ENCODE measurements at places on chromosomes 16 and 17.

DNA sequence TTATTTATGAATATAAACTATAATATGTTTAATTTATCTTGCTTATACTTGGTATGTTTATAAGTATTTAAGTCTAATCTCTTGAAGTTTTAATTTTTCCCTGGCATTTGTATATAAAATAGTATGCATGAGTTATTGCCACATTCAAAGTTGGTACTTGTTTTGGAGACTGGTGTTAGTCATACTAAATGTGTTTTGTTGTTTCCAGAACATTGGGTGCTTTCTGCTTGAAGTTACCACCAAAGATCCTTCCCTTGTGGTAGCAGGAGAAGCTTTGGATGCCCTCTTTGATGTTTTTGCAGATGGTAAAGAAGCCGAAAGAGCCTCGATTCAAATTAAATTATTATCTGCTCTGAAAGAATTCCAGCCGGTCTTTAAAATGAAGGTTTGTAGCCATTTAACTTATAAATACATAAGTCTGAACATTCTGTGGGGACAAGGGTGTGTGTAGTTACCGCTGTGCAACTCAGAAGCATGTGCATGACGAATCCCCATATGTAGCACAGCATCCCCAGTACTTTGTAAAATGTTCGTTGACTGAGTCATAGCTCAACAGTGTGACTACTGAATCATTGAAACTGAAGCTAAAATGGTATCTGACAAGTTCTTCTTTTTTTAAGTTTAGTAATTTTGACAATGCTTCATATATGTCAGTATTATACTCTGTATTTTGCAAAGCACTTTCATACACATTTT, 36.4 kb downstream of the HEATR3 start:
- no peak for DNase-seq

DNA sequence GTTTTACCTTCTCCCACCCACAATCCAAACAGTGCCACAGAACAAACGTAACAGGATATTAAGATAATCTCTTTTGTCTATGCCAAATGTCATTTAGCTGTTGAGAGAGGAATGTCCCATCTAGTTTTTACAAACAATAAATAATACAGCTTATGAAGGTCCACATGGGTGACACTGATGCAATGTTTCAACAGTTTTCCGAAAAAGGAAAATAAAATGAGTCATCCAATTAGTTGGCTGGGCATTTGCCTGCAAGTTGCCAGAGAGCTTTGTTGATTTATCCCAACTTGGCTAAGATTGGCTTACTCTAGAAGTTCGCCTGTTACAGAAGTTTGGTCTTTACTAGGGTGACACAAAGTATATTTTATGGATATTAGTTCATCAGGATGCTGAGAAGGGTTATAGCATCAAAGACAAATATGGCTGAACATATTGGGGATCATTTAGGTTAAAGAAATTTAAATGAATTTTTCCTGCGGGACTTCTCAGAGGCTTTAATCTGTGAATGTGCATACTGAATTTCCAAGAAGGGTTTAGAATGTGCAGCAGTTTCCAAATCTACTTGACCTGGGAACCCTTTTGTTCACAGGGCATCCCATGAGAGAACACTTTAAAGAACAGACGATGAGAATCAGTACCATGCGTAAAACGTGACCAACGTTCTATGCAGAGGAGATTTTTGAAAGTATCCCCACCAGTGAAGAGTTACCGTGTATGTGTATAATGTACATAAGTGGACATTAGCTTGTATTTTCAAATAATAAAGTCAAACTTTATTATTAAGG, 73.1 kb downstream of the CDH13 start:
- DNase-seq = no peak

GRCh38 chr17:42559075-42559474, 2.9 kb upstream of the COASY start:
- DNase-seq = no peak

GRCh38 chr17:7235693-7236665, 1.7 kb upstream of the DVL2 start:
- no peak for DNase-seq

DNA sequence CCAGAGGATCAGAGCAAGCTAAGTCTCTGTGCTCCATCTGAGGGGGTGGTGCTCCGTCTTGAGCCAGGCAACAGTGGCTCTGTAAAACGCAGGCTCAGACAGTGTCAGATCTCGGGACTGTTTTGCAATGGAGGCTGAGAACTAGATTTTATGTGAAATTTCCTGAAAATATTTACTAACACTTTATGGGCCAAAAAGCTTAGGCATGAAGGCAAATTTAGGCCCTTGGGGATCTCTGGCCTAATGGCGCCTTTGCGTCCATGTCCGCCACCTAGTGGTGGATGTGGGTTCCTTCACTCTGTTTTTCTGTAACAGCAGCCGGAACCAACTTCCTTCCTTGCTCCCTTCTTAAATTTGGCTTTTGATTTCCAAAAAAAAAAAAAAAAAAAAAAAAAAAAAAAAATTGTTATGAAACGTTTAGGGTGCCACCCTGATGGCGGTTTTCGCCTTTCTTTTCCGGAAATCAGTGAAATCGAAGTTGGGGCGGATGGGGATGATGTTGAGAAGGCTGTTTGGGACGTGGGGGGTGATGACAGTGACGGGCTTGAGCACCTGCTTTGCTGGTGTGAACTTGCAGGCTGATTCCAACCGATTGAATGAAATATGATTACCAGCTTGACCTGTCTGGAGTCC, 14.0 kb upstream of the ELAC2 start:
- DNase-seq = no peak

DNA sequence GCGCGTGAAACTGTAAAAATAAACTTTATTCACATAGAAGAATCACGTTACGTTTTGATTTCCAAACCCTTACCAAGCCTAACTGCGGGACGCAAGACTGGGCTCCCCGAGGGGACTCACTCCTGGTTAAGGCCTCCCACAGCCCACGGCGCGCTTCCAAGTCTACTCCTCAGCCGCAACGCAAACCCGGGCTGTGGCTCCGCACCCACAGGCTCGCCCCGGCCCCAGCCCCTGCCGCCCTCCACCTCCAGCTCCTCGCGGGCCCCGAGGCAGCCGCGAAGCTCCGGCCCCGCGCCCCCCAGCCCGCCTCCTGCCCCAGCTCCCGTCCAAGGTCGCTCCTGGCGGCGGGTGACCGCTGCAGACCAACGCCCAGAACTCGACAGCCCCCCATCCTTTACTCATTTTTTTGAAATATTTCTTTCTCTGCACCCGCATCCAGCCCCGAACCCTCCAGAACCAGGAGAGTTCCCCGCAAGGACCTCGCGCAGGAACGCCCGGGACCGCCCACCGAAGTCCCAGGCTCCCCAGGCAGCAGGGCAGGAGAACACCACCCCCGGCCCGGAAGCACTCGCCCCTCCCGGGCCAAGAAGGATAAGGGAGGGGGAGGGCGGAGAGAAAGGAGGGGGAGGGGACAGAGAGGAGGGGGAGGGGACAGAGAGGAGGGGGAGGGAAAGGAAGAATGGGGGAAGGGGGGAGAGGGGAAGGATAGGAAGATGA, 912 bp downstream of the USP22 start:
- peak; percentile 25 for DNase-seq

DNA sequence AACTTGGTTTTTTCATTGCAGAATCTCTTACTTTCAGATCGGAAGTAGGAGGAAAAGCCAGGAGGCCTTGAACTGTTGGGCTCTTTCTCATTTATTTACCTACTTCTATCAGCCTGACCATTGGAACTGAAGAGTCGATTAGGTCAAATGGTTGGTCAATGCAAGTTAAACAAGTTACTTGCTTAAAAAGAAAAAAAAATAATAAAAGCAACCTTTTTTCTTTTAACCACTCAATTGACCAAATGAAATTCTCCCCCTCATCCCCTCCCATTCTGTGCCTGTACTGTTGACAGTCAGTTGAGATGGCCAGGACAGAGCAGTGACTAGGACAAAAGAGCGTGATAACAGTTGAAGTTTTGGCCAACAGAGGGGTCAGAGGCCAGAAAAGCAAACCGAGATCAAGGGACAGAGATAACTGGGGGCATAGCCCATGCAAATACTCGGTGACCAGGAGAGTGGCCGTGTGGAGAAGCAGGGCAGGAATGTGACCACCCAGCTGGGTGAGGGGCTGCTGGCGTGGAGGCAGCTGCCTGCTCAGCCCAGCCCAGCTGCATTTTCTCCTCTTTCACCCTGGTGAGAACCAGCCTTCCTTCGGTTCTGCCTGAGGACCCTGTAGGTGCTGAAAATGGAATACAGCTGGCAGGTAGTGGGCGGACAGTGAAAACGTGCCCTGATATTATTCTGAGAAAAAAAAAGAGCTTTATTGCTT, 72.2 kb downstream of the HS3ST3B1 start:
- no peak for DNase-seq

DNA sequence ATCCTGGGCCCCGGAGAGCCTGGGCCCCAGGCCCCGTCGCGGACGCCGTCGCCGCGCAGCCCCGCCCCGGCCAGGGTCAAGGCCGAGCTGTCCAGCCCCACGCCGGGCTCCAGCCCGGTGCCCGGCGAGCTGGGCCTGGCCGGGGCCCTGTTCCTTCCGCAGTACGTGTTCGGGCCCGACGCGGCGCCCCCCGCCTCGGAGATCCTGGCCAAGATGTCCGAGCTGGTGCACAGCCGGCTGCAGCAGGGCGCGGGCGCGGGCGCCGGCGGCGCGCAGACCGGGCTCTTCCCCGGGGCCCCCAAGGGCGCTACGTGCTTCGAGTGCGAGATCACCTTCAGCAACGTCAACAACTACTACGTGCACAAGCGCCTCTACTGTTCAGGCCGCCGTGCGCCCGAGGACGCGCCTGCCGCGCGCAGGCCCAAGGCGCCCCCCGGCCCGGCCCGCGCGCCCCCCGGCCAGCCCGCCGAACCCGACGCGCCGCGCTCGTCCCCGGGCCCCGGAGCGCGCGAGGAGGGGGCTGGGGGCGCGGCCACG, 36.8 kb upstream of the ZC3H18 start:
- no peak for DNase-seq

DNA sequence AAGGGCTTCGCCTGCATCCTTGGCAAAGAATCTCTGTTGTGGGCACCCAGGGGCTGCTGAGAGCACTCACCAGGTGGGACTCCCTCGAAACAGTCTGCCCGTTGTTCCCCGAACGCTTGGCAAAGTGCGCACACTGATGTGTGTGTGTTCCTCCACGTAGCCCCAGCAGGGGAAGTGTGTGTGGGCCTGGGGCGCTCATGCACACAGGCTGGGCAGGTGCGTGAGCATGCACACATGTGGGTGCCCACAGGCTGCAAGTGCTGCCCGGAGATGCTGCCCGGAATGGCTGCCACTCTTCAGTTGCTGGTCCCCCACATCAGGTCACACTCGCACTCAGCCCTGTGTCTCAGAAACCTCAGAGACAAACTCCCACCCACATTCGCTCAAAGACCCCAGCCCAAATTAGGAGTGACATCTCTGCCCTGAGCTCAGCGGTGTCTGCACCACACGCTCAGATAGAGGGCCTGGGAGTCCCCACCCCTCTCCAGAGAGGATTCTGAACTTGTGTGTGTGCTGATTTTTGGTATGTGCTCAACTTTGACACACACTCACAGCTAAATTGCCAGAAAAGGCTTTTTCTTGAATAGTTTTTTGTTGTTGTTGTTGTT, 119.4 kb downstream of the MGAT5B start:
- no peak for DNase-seq

- no peak for DNase-seq
These were observed 13.6 kb downstream of the SMTNL2 start for GRCh38 chr17:4597975-4598374.

DNA sequence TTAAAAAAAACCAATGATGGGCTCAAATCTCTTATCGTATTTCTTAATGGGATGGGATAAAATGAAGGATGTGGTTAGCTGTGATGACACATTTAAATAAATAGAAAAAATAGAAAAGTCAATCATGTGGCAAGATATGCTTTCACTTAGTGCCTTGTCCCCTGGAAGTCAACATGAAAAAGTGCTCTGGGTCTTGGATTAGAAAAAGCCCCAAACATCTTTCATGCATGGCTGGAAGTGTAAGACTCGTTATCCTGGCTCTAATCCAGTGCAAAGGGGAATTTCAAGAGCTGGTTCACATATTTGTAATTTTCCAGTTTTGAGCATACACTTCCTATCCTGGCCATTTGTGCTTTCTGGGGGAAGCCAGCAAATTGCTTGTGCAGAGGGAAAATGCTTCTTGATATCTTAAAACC, 160.9 kb downstream of the MAP2K6 start:
- DNase-seq = no peak

DNA sequence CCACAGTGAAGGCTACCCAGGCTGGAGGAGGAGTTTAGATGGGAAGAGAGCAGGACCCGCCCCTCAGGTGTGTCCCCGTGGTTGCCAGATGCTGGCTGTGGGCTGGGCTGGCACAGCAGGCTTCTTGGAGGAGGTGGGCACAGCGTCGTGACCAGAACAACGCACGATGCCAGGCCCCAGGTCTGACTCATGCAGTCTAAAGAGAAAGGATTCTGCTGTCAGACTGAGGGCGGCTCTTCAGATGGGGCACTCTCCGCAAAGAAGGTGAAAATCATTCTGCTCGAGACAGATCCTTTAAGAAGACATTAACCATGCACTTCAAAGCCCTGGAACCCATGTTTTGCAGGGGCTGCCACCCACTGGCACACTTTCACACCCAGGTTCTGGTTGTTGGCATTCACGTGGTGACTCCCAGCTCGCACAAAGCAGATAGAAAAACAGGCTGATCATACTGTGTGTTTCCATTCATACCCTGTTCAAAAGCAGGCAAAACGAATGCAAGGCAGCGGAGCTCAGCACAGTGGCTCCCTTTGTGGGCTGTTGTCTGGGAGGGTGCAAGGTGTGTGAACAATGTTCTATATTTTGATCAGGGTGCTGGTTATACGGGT, 19.0 kb downstream of the CACNG4 start:
- DNase-seq = no peak

DNA sequence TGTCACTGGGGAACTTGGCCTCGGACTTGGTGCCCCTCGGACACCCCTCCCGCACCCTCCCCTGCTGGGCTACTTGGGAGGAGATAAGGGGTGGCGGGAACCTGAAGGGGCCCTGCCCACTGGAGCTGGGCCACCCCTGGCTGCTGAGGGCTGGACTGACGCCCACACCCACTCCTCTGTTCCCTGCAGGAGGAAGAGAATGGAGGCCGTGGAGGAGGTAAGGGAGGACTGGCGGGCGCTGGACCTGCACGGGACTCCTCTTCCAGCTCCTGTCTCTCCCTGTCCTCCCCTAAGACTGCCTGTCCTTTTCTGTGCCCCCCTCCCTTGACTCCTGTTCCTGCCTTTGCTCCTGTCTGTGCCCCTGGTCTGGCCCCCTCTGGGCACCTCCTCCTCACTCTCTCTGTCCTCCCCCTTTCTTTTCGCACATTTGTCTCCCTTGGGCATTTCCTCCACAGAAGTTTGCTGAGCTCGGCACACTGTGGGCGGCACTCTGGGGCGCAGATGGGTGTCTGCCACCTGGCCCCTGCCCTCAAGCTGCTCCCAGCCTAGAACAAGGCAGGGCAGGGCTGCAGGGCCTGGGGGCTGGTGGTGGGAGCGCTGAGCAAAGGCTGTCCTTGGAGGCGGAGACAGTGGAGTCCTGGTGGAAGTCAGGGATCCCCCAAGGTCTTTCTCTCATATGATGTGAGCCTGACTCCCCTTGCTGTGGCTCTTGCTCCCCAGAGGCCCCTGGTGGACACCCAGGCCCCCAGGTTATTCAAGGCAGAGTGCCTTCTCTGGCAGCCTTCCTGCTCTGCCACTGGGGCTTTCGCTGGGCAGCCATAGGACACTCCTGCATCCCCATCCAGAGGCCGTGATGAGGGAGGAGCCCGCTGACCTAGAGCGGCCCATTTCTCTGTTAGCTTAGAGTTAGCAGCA, 32.7 kb downstream of the ARHGAP23 start:
- no peak for DNase-seq

- no peak for DNase-seq
These were observed 108.0 kb downstream of the SKAP1 start for GRCh38 chr17:48322060-48322459.

- no peak for DNase-seq
These were observed 2.4 kb downstream of the CACNG4 start for GRCh38 chr17:66966704-66967418.
